ENCODE measurements at places on chromosomes 13 and 19. TPM values are rescaled to one million over a fixed set of nuclear protein-coding genes. Genes with fewer than 3 reads are reported as not detected.

GRCh38 chr19:18745931-18746330, 45.2 kb downstream of the COMP start:
- H3K4me1 ChIP-seq = no peaks in the 10 kb centered on the region
- H3K27me3 ChIP-seq = no peaks in the 10 kb centered on the region
- DNase-seq = no peak
- no peak overlapping the region for H3K27ac ChIP-seq

DNA sequence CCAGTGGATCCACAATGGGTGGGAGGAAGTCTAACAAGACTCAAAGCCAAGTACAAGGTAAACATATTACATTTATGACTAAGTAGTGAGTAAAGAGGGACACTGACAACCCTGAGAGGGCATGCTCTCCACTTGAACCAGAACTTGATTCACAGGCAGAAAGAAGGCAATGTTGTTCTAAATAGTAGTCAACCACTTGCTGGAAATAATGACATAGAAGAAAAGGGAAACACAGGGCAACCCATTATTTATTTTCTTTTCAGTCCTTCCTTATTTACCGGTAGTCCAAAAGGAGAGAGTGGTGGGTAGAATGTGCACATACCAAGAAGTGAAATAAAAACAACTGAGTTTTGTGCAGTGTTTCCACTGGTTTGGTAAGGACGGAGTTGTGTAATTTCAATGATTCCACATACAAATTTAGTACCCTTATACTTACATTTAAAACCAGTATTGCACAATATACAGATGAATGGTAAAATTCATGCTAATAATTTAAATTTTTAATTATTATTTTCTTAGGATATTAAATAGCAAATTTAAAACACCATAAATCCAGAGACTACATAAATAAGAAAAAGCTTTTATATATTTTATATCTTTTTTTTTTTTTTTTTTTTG, 65.9 kb downstream of the ENOX1 start:
- no peak overlapping the region for H3K27ac ChIP-seq
- DNase-seq = no peak
- H3K4me3 ChIP-seq = no peak overlapping the region

- no peaks in the 10 kb centered on the region for H3K27me3 ChIP-seq
- H3K4me3 ChIP-seq = no peak overlapping the region
Observed at GRCh38 chr13:51626749-51627148, 42.5 kb downstream of the WDFY2 start.

DNA sequence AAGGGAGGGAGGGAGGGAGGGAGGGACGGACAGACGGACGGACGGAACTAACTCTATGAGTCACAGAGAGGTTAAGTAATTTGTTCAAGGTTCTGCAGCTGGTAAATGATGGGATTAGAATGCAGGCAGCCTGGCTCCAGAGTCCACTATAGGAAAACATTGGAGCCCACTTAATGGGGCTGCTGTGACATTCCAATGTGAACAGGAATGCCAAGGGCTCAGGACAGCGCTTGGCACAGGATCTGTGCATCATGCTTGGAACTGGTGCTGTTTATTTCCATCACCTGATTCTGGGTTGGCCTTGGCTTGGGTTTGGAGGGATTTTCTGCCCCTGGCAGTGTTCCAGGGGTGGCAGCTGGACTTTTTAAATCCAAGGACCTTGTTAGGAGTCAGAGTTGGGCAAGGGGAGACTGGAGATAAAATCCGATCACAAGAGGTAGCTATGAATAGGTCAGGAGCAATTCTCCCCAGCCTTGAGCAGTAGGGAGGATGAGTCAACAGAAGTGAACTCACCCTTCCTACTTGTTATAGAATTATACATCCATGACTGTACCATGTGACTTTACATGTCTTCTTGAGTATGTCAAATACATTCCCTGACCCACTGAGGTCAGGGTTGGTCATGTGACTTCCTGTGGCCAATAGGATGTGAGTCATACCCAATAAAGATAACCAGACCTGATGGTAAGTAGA, 7.8 kb upstream of the HIF3A start:
- no peak overlapping the region for H3K4me3 ChIP-seq
- peaks cover 2% of the 10 kb centered on the region for H3K27me3 ChIP-seq
- DNase-seq = no peak
- H3K4me1 ChIP-seq = peaks cover 12% of the 10 kb centered on the region

DNA sequence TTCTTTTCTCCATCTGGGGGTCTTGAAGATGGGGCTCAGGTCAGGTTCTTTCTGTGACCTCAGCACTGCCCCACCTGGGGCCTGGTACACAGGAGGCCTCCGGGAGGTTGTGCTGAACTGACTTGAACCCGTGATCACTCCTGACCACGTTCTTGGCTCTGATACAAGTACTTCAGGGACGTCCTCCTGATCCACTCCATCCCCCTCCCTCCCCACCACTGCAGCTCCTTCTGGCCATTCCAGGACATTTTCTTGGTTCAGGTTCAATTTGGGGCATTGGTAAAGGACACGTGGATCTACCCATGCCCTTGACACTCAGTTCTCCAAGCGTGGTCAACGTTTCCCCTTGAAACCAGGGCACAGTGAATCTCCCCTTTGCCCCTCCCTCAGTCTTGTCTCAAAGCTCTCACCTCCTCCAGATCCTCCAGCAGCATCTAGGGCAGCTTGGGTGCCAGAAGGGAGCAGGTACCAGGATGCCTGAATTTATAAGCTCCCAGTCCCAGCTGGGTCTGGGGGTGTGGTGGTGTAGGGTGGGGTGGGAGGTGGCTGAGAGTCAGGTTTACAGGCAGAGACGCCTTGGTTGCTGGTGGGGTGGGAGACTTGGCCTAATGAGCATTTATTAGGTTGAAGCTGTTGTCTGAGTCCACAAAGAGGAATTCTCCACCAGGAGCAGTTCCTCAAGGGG, at the start of gene KLK15:
Gene KLK15, minus strand, starts transcription at position 458 of the 685 bp plus-strand sequence. CDS start 2,082 bp downstream, outside the sequence.
- H3K4me3 ChIP-seq = no peak within 1 kb of the TSS
- peaks cover 12% of the 10 kb centered on the region for H3K27me3 ChIP-seq
- H3K36me3 ChIP-seq = no peaks in the 10 kb centered on the region
- no peak for DNase-seq

The CEACAM5 gene
- polyA plus RNA-seq = not detected

DNA sequence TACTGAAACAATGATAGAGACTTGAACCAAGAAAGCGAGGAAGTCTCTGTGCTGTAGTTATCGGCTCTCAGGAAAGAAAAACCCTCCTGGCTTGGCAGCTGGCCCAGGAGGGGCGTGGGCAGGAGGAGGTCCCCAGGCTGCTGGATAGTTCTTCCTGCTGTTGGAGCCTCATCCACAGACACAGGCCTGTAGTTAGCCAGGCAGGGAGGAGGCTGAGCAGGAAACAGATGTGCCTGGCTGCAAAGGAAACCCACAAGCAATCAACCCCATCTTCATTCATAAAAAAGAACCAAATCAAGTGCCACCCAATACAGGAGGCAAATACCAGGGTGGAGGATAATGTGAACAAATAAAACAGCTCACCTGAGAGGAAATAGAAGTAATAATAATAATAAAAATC, 86.2 kb downstream of the IRS2 start:
- H3K27ac ChIP-seq = no peak overlapping the region
- no peak overlapping the region for H3K4me3 ChIP-seq

- peak overlapping the region; percentile 100 for H3K27ac ChIP-seq
- no peak for DNase-seq
- peaks cover 33% of the 10 kb centered on the region for H3K27me3 ChIP-seq
- no peaks in the 10 kb centered on the region for H3K36me3 ChIP-seq
- peaks cover 34% of the 10 kb centered on the region for H3K4me1 ChIP-seq
Observed at GRCh38 chr13:76992548-76993001, 694 bp downstream of the CLN5 start.

The CEACAM8 gene
- polyA plus RNA-seq = not detected

DNA sequence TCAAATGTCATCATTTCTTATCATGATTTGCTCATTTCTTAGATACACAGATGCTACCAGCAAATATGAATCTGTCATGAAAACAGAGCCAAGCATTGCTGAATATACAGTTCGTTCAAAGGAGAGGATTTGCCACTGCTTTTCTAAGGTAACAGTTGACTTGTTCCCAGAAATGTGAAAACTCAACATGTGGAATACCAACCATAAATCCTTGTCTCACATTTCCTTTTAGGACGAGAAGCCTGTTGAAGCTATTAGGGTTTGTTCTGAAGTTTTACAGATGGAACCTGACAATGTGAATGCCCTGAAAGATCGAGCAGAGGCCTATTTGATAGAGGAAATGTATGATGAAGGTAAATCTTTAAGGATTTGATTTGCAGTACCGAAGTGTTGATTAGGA, 86.7 kb downstream of the DNAJC3 start:
- H3K36me3 ChIP-seq = peaks cover 6% of the 10 kb centered on the region
- no peak overlapping the region for H3K4me3 ChIP-seq
- H3K4me1 ChIP-seq = no peaks in the 10 kb centered on the region
- no peak overlapping the region for H3K27ac ChIP-seq

The ZNF575 gene
- 1.7 TPM for polyA plus RNA-seq

DNA sequence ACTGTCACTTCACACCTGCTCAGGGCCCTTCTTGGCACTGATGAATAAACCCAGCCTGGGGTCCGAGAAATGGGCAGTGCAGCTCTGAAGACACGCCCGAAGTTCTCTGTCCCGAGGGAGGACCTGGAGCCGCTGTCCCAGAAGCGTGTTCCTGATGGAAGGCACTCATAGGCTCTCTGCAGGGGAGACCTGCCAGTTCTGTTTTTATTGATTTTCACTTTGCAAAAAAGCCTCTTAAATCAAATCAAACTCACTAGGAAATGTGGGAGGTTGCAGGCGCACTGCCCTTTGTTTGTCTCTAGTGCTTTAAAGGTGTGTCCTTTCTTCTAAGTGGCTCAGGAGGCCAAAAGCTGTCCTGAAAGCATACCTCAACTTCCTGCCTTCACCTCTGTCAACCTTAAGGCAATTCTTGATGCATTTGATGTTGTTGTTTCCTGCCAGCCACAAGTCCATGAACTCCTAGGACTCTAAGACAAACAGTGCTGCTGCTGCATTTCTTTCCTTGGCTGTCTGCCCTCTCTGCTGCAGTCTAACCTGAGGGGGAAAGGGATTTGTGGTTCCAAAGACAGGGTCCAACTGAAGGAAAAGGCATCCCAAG, 663.2 kb downstream of the UQCRFS1 start:
- H3K36me3 ChIP-seq = peaks cover 3% of the 10 kb centered on the region
- peaks cover 49% of the 10 kb centered on the region for H3K4me1 ChIP-seq
- DNase-seq = no peak
- H3K27ac ChIP-seq = no peak overlapping the region
- no peaks in the 10 kb centered on the region for H3K27me3 ChIP-seq
- no peak overlapping the region for H3K4me3 ChIP-seq

The SCEL gene
- polyA plus RNA-seq = not detected

DNA sequence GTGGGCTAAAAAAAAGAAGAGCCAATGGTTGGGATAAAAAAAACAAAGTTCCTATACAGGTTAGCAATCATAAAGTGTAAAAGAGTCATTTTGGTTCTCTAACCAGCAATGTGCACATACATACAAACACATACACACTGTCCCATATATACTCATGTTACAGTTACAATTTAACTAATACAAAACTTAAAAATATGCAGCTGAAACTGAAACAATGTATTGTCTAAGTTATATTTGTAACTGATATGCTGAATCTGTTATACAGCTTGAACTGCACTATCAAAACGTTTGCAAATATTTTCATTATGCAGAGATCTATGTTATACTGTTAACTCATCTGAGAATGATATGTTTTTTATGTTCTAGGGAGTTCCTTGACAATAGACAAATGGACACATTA, 173.7 kb downstream of the KLF12 start:
- peaks cover 58% of the 10 kb centered on the region for H3K4me1 ChIP-seq
- no peak overlapping the region for H3K4me3 ChIP-seq
- no peaks in the 10 kb centered on the region for H3K27me3 ChIP-seq
- peaks cover 5% of the 10 kb centered on the region for H3K36me3 ChIP-seq

- no peaks in the 10 kb centered on the region for H3K4me1 ChIP-seq
- DNase-seq = no peak
Observed at GRCh38 chr19:3263866-3264265, 39.4 kb downstream of the CELF5 start.

- H3K27ac ChIP-seq = no peak overlapping the region
- no peak overlapping the region for H3K4me3 ChIP-seq
- no peak for DNase-seq
- no peaks in the 10 kb centered on the region for H3K36me3 ChIP-seq
- H3K4me1 ChIP-seq = no peaks in the 10 kb centered on the region
Observed at GRCh38 chr13:51923983-51924539, 62.3 kb downstream of the CCDC70 start.

The MISP3 gene
- polyA plus RNA-seq = 0.62 TPM
